Hematopoietic multipotent progenitor cell treated with erythropoietin and hydrocortisone succinate and interleukin-3 and kit ligand, for 15 days (in vitro differentiated cells): ENCODE measurements at places on chromosomes 2 and 18.

GRCh38 chr2:237324405-237324831, 89.5 kb downstream of the COL6A3 start:
- no peak for DNase-seq

DNA sequence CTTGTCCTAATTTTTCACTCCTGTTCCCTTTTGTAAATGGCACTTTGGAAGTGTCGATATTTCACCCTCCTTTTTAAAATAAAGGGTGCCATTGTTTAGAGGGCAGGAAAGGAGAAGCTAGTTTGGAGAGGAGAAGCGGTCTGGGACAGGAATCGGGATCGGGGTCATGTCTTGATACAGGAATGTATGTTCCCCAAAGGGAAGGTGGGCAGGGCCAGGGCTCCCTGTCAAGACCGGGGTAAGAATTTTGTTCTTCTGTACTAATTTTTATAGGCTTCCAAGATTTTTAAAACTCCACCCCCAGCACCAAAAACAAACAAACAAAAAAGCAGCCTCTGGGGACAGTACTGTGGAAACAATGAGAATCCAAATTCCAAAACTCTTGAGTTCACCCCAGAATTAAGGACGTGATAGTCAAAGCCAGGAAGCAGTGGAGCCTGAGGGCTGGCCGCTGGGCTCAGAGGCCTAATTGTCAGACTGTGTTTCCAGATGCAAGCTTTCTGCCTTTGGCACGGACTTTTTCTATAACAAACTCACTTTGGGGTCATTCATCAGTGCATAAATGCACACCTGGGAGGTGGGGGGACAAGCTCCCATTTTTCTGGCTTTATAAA, 250.4 kb upstream of the SIX2 start:
- no peak for DNase-seq

DNA sequence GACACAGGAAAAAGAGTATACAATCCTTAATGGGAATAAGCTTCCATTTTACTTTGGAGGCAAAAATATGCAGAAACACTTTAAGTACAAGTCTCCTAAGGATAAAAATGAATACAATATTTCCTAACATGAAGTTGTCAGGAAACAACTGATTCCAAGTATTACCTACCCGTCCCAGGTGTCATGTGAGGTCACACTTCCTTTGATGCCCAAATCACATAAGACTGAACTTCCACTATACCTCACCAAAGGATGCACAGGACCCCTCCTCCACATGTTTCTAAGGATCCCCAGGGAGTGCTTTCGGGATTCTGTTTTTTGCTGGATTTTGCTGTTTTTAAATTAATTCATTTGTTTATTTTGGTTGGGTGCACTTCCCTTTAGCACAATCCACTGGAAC, 438.5 kb upstream of the TCF4 start:
- DNase-seq = no peak

DNA sequence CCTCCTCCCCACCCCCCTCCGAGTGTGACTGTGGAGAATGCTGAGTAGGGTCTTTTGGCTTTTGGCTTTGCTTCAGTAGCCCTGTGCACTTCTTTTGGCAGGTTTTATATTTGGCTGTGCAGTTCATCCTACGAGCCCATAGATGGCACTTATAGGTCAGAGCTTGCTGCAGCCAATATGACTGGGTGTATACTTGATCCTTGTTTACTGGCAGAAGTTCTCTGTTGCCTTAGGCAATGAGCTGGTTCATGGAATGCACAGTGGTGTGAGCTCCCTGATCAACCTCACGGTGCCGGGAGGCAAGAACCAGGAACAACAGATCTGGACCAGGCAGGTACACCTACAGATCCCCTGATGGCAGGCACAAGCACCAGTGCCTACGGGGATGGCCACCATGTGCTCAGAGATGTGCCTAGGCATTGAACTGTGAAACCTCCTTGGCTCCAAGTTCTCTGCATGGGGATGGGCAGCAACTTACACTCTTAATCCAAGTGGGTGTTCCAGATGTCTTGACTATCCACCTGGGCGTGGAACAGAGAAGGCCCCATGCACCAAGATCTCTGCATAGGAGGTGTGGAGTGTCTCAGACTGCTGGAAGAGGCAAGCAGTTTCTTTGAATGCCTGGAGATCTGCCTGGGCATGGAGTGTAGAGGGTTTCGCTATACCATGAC, 190.4 kb downstream of the KIAA1328 start:
- DNase-seq = no peak

DNA sequence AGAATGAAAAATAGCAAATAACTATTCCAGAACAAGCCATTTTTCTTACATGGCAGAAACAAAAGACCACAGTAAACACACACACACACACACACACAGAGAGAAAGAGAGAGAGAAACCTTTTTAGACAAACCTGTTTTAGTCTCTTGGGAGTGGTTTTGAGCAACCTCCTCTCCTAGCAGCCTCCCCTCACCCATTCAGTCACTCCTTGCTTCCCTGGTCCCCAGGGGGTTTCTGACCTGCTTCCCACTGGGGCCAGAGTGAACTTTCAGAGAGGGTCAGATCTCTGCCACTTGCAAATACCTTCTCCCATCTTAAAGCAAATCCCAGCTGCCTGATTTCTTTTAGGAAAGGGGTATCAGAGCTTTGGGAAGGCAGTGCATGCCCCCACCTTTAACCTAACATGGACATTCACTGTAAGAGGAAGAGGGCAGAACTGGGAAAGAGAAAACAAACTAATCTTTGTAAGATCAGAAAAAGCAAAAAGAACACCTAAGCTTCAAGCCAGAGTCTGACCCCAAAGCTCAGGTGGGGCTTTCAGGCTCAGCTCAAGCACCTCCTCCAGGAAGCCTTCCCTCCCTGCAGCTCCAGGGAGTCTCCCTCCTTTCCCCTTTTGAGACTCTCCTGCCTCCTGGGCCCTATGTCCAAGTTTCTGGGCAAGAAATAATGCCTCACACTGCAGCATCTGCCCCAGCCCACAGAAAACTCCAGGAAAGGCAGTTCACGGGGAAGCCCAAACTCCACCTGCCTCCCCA, 2.7 kb downstream of the SDC1 start:
- no peak for DNase-seq

DNA sequence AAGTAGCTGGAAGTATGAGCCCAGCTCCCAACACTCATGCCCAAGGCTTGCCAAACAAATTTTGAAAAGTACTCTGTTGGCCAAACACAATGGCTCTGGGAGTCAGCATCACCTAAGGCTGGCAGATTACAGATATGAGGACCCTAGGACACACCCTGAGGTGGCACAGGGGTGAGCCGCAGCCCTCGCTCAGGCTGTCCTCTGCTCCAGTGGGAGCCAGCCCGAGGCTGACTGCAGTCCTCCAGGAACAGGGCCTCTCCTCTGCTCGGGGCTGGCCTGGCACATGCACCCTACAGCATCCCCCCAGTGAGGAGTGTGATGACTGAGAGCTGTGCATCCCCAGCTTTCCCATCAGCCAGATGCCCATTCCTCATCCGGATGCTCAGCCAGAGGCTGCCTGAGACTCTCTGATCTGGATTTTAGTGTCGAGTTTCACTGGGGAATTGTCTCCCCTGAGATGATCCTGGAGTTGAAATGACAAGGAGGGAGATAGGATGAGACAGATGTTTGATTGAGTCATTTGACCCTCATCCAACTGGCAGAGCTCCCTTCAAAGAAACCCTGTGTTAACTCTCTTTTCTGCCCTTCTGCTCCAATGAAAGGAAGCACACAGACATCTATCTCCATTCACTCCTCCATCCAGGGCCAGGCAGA, 269.3 kb upstream of the NCKAP5 start:
- no peak for DNase-seq

- DNase-seq = no peak
Measured at GRCh38 chr18:73690222-73690621, 457.4 kb downstream of the FBXO15 start.

DNA sequence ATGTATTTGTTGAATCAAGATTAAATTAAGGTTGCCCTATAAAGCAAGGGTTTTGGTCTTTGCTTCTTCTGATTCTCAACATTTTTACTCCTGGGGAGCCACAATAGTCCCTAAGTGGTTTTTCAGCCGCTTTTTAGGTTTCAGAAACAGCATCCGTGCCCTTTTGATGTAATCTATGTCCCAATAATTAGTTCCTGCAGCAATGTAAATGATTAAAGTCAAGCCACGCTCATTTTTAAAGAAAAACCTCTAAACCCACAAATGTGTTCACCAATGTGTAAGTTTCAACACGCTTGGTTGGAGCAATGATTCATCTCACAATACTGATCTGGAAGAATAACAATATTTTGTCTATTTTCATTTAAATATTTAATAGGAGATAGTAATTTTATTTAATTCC, 5.6 kb downstream of the ARL4C start:
- no peak for DNase-seq

- DNase-seq = no peak
Measured at GRCh38 chr2:238523158-238524110, 96.7 kb downstream of the ASB1 start.

- no peak for DNase-seq
Measured at GRCh38 chr2:112153179-112153490, 14.9 kb downstream of the FBLN7 start.

DNA sequence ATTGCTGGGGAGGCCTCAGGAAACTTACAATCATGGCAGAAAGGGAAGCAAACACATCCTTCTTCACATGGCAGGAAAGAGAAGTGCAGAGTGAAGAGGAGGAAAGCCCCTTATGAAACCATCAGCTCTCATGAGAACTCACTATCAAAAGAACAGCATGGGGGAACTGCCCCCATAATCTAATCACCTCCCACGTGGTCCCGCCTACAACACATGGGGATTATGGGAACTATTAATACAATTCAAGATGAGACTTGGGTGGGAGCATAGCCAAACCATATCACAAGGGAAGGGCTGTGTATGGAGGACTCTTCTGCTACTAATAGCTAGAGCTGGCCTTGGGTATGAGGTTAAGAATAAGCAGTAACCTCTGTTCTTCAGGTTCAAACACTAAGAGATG, 8.8 kb upstream of the SETBP1 start:
- no peak for DNase-seq
